ENCODE measurements at places on chromosomes 6 and 20.

DNA sequence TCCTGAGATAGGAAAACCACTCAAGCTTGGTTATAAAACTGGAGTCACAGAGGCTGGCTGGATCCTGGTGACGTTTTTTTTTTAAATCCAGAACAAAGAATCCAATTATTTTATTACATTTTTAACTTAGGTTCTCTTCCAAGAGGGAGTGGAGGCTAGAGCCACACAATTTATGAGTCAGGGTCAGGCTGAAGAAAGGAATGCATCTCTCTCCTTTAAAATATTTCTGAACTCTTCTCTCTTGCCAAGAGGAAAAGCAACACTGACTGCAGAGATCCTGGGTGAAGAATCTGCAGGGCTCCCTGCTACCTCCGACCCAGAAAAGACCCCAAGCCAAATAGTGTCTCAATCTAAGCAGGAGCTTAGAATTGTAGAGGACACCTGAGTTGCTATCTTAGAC lies 88.5 kb upstream of the SSTR4 start:
- DNase-seq: no peak

GRCh38 chr6:35197196-35197595 lies 16.6 kb upstream of the SCUBE3 start:
- no peak for DNase-seq

- no peak for DNase-seq
These were observed 4.3 kb downstream of the MTG2 start for GRCh38 chr20:62186887-62187866.

- no peak for DNase-seq
These were observed 1343.4 kb downstream of the GRIK2 start for GRCh38 chr6:102736941-102737368.

DNA sequence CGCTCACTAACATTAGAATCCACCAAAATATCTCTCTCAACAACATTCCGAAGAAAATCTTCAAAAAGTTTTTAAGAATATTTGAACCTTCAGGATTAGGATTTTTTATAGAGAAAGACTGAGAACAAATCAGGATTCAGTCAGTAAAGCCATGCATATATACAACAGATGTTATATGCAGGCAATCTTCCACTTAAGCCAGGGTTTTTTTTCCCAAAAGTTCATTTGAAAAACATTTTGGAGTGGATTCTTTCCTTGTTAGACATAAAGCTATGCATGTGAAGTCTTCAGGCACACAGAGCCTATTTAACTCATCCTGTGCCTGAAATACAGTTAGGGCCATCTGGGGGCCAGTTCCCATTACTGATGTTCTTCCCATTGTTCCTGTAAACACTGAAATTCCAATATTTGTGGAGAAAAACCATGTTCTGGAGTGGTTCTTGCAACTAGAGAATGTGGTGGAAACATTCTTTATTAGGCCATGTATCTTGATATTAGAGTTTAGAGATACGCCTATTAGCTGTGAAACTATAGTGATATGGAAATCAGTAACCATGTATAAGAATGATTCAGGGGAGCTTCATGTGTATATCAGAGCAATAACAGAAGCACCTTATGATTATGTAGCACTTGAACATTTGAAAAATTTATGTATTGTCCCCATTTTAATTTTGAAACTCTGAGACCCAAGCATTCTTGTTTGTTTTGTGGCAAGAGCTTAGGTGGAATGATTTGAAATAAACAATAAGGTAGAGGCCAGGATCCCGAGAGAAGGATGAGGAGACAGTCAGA lies 61.7 kb downstream of the PLEKHG1 start:
- DNase-seq: no peak

- DNase-seq: no peak
These were observed 285.7 kb upstream of the PREP start for GRCh38 chr6:105688573-105688972.

GRCh38 chr20:41432746-41433145 lies 66.1 kb upstream of the EMILIN3 start:
- no peak for DNase-seq

DNA sequence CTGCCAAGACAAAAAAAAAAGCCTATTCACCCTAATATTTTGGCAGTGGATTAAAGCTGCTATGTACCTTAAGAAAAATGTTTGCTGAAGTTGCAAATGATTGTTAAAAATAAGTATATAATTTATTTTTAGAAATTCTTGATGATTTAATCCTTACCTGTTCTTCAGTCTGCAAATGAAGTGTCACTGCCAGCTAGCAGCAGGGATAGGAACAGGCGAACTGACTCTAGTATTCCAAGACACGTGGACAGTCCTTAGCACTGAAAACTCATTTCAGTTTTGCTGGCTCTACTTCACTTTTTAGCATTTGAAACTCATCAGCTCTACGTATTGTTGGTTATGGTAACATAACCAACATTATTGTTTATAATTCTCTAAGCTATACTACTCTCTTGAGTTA lies 204.4 kb upstream of the ID4 start:
- DNase-seq: no peak

DNA sequence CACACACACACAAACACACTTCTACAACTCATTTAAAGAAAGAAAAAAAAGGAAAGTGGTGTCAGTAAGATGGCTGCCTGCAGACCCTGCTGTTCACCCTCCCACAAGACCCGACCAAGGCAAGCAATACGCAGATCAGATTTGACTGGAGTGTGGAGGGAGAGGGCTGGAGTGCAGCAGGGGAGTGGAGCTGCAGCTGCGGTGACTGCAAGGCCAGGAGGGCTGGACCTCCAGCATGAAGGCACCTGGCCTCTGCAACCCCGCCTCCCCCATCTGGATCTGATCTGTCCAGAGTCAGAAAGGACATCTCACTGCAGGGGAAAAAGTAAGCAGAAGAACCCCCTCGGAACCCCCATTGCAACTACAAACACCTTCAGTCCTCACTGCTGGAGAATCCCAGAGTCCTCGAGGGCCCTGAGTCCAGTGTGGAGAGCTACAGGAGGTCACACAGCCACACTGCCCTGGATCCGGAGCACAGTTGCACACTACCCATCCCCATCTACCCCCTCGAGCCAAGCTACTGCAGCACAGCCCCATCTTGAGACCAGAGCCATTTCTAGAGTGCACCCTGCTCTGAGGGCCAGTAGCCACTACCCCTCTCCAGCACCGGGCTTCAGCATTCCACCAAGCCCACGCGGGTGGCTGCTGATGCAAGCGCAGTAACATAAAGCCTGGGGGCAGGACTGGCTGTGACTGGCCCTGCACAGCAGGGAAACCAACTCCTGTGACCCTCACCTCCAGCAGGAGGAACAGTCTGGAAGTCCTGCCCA lies 41.9 kb upstream of the SRSF6 start:
- no peak for DNase-seq

DNA sequence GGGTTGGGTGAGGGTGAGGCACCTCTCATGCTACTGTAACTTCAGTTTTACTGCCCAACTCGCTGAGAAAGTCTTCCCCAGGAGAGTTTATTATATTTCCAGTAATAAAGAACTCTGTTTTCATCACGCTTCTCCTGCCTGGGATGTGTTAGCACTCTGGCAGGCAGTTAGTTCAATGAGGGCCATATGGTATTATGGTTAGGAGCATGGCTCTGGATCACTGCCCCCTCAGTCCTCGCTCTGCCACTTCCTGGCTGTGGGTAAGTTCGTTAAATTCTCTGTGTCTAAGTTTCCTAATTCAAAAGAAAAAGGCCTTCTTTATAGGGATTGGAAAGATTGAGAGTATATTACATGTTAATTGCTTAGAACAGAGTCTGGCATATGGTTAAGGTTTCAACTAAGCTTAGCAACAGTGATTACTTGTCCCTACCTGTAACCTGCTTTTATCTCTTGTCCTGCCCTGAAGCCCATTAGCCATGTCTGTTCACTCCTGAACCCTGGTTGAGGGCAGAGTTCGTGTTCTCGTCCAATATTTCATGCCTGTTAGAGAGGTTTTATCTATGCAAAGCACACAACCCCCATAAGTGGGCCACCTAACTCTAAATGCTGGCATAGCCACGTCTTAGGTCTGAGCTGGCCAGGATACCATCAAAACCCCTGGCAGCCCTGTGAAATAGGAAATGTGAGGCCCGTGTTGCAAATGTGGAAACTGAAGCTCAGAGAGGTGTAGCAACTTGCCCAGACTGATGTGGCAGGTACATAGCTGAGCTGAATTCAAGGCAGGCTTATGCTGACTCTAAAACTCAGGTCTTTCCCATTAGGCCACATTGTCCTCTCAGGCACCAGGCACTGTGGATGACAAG lies 342.5 kb upstream of the JARID2 start:
- DNase-seq: no peak

- no peak for DNase-seq
These were observed 533.5 kb upstream of the MMS22L start for GRCh38 chr6:97816526-97816925.

DNA sequence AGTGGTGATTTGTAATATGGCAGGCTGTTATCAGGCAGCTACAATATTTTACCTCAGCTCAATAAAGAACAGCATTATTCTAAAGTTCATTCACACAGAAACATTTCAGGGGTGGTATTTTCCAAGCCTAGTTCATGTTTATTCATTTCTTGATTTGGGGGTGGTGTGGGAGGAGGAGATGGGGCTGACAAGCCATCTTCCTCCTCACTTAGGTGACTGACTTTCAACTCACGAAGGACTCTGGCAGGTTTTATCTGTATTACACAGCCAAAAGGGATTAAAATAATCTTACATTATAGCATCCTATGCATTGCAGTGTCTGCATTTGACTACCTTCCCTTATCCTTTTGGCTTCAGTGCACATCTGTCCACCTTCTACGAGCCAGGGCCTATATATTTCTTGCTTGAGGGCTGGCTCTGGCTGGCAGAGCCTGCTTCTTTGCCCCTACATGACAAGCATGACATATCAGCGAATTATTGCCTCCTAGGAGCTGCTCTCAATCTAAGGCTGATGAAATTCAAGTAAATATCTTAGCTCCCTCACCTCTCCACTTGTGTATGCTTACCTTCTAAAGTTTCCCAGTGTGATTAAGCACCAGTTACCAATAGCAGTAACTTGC lies 20.0 kb downstream of the KHDRBS2 start:
- no peak for DNase-seq

DNA sequence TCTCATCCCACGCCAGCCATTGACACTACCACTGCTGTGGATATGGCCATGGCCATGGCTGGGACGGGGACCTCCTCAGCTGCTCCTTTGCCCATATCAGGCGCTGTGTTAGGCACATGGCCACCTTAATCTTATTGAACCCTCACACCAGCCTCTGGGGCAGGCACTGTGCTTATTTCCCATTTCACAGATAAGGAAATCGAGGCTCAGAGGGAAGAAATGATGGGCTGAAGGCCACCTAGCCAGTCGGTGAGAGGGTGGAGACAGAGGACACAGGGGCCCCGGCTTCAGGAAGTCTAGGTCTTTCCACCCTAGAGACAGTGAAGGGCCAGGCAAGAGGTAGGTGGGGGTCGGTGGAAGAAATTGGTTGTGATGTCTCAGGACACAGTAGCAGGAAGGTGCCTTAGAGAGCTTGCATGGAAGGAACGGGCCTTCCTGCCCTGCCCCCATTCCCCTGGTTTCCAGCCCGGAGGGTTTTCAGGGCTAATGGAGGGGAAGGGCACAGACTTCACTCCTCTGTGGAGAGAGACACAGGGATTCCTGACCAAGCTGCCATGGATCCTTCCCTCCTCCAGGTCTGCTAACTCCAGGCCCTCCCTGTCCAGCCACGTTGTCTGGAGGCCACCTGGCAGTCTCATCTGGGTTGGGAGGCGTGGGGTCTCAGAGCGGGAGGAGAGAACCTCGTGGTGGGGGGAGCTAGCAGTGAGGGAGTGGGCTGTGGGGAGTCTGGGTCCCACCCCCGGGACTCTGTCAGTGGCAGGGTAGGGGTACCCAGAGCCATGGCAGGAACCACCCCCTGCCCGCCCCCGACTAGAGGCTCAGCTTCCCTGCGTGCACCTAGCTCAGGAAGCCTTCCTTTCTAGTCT lies 120.4 kb downstream of the VEGFA start:
- no peak for DNase-seq

DNA sequence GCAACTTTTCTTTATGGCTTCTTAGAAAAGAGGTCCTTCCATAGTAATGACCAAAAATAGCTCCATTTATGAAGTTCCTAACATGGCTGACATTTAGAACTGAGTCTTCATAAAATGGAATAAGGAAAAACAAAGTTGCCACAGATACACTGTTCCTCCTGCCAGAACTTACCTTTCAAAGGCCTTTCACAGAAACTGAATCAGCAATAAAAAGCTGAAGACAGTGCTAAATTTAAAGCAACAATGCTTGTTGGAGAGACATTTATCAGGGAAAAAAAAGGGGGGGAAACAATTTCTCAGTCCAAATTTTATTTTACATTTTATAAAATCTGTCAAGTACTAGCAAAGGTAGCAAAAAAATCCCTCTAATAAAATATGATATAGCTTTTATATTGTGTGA lies 17.3 kb downstream of the DEK start:
- DNase-seq: no peak

DNA sequence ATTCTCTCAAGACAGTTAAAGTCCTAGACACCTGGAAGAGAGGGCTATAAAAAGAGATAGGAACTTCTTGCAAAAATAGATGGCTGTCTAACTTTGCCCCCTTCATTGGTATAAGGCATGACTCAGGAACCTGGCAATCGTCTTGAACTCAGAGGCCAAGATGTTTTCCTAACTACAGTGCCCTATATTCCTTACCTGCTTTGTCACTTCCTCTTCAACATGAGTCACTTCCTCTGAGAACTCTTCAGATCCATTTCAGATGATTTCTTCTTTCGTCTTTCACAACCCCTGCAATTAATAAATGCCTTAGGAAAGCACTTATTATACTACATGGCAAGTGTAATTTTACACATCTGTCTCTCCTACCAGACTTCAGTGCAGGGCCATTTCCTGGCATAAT lies 83.5 kb downstream of the HAO1 start:
- no peak for DNase-seq

DNA sequence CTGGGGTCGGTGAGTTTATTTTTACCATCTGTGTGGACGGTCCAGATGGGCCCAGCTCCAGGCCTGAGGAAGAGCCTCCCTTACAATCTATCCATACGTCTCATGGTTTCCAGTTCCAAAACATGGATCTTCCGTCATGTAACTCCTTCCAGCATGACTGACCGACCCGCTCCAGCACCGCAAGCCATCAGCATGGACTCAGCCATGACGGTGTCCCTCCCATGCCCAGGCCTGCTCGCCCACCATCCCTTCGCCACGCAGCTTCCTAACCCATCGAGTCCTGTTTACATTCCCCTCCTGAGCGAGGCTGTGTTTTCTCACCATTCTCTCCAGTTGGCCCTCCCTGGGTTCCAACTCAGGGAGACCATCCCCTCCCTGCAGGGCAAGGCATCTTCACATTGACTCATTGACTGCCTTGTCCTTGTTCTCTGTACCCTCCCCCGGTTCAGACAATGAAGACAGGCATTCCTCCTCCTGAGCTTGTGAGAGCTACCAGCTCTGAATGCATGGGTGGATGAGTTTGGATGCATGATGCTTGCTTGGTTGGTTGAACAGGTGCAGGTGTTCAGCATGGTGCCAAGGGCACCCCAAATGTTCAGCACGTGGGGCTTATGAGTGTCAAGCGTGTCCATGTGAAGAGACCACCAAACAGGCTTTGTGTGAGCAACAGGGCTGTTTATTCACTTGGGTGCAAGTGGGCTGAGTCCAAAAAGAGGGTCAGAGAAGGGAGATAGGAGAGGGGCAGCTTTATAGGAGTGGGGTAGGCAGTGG lies 235.8 kb downstream of the SMOC2 start:
- no peak for DNase-seq

- no peak for DNase-seq
These were observed 538.9 kb downstream of the UTRN start for GRCh38 chr6:144824018-144824417.
